ENCODE measurements at places on chromosomes 5 and 9. TPM values are rescaled to one million over a fixed set of nuclear protein-coding genes. Genes with fewer than 3 reads are reported as not detected.

GRCh38 chr9:132241483-132241839 is 79.6 kb downstream of the NTNG2 start:
- no peak for DNase-seq

GRCh38 chr5:44691802-44692201 is 116.9 kb upstream of the MRPS30 start:
- DNase-seq, result no peak

GRCh38 chr5:2135833-2136232 is 253.1 kb upstream of the IRX4 start:
- no peak for DNase-seq

- no peak for DNase-seq
These were observed 135.7 kb downstream of the CACNA1B start for GRCh38 chr9:138013273-138013672.

GRCh38 chr5:163478126-163478981 is 17.9 kb downstream of the HMMR start:
- DNase-seq, result no peak

- peak; percentile 47 for DNase-seq
These were observed 140.5 kb downstream of the SLIT3 start for GRCh38 chr5:169160405-169160901.

- DNase-seq, result no peak
These were observed 169.6 kb upstream of the GNA14 start for GRCh38 chr9:77817590-77818311.

- peak; percentile 26 for DNase-seq
These were observed 46.8 kb upstream of the PLPP6 start for GRCh38 chr9:4615251-4615650.

GRCh38 chr5:78327761-78328510 is 32.5 kb upstream of the SCAMP1 start:
- no peak for DNase-seq

DNA sequence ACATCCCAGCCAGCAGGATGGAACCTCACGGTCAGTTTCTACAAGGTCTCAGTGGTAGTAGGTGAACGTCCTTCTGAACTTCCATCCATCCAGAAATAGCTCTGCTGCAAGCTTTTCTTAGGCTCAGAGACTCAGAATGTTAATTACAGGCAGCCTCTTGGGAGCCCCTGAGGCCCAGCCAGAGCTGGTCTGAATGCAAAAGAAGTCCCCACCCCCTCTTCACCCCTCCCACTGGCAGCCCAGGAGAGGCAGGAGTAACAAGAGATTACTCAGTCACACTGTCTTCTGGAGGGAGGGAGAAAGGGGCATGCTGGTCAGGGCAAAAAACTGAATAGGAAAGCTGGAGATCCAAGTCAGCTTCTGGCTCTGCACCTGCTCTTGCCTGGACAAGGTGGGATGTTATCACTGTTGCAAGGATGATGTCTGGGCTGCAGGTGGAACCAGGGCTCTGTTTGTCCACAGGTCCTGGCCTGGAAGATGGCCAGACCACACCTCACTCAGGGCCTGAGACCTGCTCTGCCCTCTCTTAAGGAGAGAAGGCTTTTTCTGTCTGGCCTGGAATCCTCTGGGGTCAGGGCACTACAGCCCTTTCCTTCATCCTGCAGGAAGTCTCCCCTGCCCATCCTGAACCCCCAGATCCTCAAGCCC is 9.1 kb downstream of the ENHO start:
- DNase-seq, result no peak

DNA sequence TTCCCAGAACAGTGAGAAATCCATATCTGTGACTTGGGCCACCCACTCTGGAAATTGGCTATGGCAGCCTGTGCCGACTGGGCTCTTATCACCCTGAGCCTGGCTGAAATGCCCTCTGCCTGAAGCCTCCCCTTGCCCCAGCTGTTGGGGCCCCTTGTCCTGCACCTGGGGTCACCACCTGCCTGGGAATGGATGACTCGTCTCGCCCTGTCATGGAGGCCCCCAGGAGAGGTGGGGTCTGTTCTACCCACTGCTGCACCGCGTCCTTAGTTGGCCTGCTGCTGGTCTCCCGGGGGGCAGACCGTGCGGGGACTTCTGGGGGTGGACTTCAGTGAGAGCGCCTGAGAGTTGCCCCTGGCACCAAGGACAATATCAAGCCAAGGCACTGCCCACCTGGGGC is 46.6 kb upstream of the COL5A1 start:
- DNase-seq, result no peak

DNA sequence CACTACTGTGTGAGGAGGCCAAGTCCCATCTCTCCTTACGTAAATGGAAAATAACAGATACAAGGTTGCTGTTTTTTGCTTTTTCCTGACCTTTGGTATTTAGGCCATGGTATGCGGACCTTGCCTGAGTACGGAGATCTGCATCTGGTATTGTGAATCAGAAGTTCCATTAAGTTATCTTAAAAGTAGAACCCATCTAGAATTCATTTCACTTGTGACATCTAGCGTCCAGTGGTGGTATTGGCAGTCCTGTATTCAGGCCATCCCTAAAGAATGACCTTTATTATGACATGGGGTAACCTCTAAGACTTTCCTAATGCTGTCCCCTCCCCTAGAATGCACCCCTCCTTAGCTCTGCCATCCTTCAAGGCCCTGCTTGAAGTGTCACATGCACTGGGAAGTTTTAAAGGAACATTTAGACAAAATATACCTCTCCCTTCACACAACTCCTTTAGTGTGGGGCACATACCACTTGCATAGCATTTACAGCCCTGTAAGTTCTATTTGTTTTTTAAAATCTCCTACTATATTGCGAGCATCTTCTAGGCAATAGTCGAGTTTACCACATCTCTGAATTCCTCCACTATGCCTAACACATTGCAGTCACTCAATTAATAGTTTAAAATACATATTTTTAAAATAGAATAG is 1.9 kb upstream of the SPDL1 start:
- peak; percentile 56 for DNase-seq

- DNase-seq, result no peak
These were observed 15.3 kb upstream of the RPL26L1 start for GRCh38 chr5:172943906-172944305.

TEX10 gene
- 32.7 TPM for total RNA-seq

IL7R gene
- total RNA-seq, result 10.6 TPM

- no peak for DNase-seq
These were observed 263.8 kb upstream of the IRX1 start for GRCh38 chr5:3331819-3332218.

GRCh38 chr5:14870337-14871213 is 1.0 kb downstream of the ANKH start:
- DNase-seq, result no peak

GRCh38 chr5:150289551-150290390 is at the start of gene CAMK2A:
Gene CAMK2A (minus strand): TSS chr5:150289773. CDS start chr5:150289625, 148 bp downstream.
- DNase-seq, result no peak

DNA sequence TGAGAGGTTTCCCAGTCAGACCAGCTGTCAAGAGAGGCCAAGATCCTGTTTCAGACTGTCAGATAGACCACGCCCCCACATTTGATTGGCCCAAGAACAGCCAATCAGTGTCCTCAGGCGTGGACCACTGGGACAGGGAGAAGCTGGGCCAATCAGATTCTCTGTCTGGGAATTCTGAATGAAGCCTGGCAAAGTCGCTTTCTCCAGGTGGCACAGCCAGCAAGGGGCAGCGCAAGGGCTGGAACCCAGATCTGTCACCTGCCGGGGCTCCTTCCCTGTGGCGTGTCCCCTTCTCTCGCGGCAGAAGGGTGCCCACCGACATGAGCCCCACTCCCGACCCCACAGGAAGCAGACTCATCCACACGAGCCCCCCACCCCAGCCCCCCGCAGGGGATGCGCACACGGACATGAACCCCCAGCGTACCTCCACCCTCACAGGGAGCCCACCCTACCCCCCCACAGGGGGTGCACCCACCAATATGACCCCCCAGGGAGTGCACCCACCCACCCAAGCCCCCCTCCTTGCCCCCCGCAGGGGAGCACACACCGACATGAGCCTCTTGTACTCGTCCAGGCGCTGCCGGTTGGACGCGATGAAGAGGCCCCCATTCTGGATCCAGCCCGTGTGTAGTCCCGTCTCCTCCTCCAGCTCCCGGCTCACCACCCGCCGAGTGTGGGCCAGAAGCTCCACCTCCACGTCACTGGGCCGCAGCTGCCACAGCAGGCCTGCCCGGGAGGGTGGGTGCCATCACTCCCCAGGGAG is 6.1 kb downstream of the SARDH start:
- peak; percentile 75 for DNase-seq

SLC6A7 gene
- total RNA-seq, result not detected

OGN gene
- not detected for total RNA-seq

SPEF2 gene
- total RNA-seq, result 5.0 TPM

FUT7 gene
- total RNA-seq, result not detected

DNA sequence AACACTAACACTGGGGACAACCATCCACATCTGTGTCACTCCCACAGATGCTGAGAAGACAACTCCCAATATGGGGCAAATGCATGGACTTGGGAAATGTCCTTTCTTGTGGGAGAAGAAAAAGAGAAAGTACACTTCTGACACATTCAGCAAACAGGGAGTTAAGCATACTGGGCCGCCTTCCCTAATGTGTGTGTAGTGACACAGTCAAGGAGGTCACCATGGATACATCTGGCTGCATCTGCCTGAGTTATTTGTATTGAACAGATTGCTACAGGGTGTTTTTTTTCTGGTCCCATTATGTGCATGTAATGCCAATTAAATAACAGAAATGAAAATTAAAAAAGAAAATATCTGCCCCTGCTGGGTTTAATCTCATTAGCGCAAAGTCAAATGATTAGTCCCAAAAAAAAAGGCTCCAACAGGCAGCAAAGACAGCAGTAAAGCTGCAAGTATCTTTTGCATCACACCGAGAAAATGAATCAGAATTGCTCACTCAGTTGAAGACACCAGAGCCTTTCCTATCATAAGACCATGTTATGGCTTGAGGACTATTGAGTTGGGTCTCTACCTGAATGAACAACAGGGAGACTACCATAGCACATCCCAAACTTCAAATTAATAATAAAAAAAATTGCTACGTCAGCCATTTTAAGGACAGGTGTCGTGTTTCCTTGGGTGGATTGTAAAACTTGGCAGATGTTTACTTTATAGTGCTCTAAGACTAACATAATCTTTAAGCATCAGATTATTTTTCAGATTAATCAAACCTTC is 395.9 kb downstream of the DTWD2 start:
- no peak for DNase-seq

DEPDC1B gene
- total RNA-seq, result 41.6 TPM

DNA sequence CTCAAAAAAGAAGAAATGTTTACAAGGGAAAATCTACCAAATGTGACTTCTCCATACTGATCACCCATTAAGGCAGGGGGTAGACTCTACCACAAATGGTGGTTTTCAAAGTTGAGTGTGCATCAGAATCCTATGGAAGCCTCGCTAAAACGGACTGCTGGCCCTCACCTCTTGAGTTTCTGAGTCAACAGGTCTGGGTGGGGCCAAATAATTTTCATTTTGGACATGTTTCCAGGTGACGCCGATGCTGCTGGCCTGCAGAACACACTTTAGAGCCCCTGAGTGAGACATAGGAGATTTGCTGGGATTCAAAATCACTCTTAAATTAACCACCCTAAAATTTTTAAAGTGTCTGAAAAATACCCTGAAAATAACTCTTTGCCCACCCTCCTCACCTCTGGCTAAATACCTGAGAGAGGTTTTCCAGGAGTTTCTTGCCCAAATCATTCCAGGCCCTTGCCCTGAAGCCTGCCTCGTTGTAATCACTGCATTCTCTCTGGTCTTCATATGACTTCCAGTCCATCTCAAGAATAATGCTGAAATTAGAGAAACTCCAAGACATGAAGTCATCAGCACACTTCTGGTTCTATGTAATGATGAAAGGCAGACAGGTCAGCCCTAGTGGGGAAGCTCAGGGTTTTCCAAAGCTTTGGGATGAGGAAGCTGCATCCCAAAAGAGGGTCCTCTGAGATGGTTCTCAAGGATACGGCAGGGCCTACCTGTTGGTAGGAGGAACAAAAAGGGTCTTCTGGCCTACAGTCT is 18.2 kb downstream of the C9orf152 start:
- DNase-seq, result no peak

- no peak for DNase-seq
These were observed 474.3 kb upstream of the KIF2A start for GRCh38 chr5:61831736-61832135.

TEX48 gene
- total RNA-seq, result not detected

DNA sequence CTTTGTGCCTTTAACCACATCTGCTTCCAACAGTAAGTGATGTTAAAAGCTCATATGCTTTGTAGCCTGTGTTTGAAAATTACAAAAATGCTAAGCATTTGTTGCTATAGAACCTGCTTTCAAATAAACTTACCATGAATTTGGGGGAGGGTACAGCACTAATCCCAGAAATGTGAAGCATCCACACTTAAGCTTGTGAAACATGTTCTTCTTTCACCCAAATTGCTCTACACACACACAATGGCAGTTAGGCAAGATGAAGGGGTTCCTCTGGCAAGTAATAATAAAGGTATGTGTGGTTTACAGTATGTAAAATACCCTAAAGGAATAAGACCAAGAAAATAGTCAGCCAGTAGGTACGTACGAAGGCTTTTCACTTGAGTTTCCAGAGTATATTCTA is 165.6 kb downstream of the SMARCA2 start:
- no peak for DNase-seq

IL4 gene
- total RNA-seq, result not detected

DNA sequence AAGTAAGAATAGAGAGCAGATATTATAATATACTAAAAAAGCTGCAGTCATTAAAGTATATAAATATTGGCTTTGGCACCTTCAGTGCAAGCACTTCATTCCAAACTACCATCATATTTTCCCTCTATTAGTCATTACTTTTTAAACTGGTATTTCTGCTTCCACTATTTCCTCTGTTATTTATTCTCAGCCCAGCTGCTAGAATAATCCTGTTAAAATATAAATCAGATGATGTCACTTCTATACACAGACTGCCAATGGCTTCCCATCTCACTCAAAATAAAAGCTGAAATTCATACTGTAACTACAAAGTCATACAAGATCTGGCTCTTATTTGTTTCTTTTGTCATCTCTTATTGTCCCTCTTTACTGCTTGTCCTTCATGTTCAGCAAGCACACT is 432.9 kb downstream of the TLE4 start:
- no peak for DNase-seq

DNA sequence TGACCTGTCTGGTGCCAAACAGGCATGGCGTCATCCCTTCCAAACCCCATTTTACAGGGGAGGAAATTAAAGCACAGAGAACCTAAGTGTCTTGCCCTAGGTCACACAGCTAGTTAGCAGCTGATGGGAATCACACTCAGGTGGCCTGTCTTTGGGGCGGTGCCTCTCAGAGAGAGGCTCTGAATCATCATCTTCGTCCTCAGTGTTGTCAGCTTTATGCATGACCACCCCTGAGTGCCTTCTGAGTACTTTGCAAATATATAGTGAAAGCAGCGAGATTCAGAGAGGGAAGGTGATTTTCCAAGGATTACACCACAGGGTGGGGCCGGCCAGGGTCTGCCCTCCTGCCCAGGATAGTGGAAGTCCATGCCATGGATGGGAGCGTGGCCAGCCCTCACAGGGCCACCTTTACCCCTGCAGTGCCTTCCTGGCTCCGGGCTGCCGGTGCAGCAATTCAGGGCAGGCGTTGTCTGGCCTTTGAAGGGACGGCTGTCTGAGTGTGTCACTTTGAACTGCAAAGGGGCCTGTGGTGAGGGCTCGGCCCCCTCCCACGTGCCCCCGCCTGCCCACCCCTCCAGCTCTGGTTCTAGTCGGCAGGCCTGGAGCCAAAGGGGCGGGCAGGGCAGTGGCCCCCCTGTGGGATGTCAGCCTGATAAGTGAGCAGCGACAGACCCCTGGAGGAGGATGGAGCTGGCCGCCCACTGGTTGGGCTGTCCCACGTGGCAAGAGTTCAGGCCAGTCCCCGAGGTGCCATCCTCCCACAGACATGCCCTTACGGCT is 16.9 kb downstream of the LMX1B start:
- DNase-seq, result no peak

- DNase-seq, result no peak
These were observed 14.0 kb downstream of the STARD4 start for GRCh38 chr5:111498346-111498745.

GRCh38 chr9:127137640-127138360 is 15.4 kb upstream of the ANGPTL2 start:
- DNase-seq, result no peak
